ENCODE measurements at places on chromosomes 13 and 19. TPM values are rescaled to one million over a fixed set of nuclear protein-coding genes. Genes with fewer than 3 reads are reported as not detected.

Gene ZNF77
- 9.7 TPM for total RNA-seq

Gene TIMM50
- 97.6 TPM for total RNA-seq

Gene RANBP3
- total RNA-seq: 46.5 TPM

Gene KIR2DL3
- total RNA-seq: not detected

Gene ZNF709
- 2.3 TPM for total RNA-seq

Gene TPTE2
- not detected for total RNA-seq

Gene GPR183
- total RNA-seq: not detected

Gene ZNF677
- total RNA-seq: 18.2 TPM

Gene TMPRSS9
- not detected for total RNA-seq

Data from epithelial cell of umbilical artery (primary cell).